ENCODE measurements at places on chromosomes 5 and 9.

GRCh38 chr5:113043491-113043931, 66.9 kb downstream of the DCP2 start:
- peak; percentile 38 for DNase-seq

DNA sequence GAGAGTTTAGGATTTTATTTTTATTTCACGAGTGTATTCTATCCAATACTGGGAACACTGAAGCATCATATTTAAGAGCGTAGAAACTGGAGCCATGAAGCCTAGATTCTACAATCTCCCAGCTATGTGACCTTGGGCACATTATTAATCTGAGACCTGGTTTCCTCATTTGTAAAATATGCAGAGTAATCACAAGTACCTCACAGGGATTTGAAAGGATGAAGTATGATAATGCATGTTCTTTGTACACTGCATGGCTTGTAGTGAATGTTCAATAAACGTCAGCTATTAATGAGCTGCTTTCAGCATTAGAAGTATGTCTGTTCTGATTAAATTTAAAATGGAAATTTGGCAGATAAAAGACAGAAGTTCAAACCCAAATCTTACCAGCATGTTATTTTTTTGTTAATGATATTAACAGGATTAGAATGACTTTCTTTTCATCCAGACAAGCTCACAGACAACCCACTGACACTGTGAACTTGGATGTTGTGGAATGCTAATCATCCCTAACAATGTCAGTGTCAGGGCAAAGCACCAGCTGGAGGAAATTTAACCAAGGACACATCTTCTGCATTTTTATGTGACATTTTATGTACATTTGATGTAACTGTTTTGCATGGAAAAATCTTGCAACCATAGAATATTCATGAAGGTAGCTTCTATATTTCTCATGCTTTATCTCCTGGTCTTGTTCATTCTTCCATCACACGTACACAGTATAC, 27.1 kb upstream of the CTXN3 start:
- DNase-seq: no peak

DNA sequence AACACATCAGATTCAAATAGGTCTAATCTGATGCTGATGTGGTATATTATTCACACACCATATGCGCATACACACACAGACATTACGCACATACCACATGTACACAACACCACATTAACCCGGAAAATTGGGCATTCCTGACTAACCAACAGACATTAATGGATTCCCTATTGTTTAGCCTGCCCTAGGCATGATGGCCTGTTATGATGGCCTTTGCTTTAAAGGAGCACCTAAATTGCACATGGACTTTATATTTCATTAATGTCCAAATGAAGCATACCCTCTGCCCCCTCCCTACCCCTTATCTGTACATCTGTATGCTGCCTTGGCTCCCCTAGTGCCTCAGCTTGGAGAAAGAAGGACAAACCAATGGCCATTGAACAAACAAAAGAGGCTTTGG, 127.7 kb upstream of the PRLR start:
- DNase-seq: no peak

DNA sequence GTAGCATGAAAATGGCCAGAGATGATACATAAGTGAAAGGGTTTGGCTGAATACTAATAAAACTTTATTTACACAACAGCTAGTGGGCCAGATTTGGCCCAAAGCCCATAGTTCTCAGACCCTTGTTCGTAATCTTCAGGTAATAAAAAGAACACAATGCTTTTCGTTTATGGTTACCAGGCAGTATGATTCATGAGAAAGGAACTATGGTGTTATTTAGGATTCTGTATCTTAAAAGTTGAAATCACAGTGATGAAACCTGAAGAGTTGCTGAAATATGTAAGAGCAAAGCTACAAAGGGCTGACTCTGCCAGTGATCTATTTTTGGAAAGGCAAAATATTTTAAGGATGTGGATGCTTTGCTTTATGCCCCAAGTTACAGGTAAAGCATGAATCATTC, 192.7 kb downstream of the SMC2 start:
- no peak for DNase-seq

GRCh38 chr9:3331801-3332200, 194.0 kb downstream of the RFX3 start:
- no peak for DNase-seq

DNA sequence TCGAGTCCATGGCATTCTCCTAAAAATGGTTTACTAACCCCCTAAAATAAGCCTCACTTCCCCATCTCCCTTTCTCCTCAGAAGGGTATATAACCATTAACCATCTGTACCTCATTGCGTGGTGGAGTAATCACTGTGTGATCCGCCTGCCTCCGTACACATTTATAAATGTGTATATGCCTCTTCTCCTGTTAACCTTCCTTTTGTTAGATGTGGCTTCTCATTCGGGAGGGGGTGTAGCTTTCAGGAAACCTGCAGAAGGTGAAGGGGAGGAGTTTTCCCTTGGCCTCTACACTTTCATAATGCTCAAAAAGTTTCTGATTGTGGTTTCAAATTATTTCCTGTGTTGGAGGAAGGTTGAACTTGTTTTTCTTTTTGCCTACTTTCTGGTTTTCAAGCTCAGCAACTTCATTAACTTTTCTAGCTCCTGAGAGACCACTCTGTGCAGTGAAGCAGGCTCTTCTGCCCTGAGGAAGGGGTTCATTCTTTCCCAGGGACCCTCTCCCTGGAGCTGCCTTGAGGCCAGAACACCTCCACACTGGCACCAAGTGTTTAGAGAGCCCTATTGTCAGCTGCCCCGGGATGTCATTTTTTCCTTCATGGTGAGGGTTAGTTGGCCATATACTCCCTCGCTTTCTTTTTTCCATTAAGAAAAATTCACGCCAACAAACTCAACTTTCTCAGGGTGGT, 46.9 kb downstream of the RASGRF2 start:
- no peak for DNase-seq

DNA sequence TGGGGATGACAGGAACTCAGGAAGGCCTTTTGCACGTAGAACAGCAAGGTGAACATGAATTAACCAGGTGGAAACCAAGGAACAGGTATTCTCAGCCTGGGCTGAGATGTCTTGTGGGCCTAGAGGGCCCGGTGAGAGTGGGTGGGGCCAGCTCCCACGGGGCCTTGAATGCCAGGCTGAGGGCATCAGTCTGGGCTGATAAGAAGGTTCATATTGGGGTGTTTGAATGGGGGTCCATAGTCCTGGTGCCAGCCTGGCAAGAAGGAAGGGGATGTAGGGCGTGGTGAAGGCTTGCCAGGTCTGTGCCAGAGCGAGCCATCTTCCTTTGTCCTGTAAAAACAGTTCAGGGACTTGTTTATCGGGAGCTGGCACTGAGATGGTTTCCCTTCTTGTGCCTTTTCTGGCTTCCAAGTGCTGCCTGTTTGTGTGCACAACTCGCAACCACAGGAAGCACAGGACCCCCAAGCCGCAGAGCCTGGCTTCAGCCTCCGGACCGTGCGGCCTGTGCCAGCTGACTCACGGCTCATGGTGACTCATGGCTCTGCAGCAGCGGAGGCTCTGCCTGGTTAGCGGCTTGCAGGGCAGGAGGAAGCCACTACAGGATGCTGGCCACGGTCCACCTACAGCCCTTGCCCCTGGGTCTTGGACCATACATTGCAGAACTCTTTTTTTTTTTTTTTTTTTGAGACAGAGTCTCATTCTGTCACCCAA, 2.4 kb downstream of the CARD19 start:
- DNase-seq: peak; percentile 35

DNA sequence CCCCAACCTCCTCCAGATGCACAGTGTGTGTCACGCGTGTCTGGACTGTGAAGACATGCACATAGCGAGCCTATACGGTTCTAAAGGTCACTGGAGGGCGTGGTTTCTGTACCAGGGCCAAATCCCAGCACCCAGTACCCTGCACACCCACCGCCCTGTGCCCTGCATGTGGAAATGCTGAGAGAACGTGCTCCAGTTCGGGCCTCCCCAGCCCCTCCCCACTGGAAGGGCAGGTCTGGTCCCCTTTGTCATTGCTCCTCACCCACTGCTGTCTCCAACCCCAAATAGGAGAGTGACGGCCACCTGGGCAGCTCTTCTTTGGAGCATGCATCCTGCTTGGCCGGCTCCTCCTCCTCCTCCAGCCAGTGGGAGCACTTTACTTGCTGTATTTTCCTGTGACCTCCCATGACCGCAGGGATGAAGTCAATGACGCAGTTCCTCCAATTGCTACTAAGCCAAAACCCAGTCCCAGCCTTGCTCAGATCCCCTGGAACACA, 116.7 kb downstream of the WNK2 start:
- no peak for DNase-seq

Measured in hypothalamus (tissue), 51 donors.